ENCODE measurements at places on chromosomes 16 and 17.

DNA sequence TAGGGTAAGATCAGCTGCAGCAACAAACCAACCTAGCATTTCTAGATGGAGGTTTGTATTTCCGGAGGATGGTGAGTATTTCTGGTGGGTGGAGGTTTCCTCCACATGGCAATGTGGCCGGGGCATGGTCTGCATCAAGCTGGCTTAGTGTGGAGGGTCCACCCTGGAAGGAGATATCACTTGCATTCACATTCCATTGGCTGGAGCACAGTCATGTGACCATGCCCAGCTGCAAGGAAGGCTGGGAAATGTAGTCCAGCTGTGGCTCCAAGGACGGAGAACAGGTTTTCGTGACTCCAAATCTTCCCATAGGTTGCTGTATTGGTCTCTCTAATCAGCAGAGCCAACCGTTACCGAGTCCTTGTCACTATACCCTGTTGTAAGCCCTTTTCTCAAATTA, 68.7 kb downstream of the RAI1 start:
- DNase-seq, result peak; percentile 24

DNA sequence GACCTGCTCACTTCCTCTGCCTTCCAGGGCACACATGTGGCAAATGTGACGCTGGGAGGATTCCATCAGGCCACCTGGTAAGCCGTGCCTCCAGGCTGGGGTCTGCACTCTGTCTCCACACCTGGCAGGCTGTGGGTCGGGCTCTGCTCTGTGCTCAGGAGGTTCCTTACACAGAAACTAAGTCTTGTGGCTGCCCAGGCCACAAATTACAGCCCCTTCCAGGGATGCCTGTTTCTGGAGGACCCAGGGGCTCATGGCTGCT, 58.2 kb downstream of the RMI2 start:
- DNase-seq, result no peak

- DNase-seq, result no peak
Measured at GRCh38 chr16:49856672-49857330, 889 bp upstream of the ZNF423 start.

- no peak for DNase-seq
Measured at GRCh38 chr17:76940738-76941350, 72.6 kb downstream of the MGAT5B start.

DNA sequence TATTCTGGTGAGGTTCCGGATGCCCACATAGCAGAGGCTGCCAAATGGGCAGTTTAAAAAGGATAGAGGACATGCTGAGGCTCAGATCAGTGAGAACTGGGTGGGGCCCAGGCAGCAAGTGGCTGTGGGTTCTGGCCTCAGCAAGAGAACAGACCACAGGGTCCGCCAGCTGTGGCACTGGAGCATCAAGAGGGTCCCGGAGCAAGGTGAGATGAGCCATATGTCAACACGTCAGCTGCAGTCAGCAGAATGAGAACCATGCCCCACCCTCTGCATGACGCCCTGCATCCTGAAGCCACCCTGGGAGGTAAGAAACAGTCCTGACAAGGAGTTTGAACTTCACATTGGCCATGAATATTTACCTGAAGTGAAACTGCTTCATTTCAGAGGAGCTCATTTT, 20.1 kb upstream of the CCL5 start:
- DNase-seq, result no peak

- no peak for DNase-seq
Measured at GRCh38 chr16:81917375-81917774, 93.9 kb downstream of the SDR42E1 start.

DNA sequence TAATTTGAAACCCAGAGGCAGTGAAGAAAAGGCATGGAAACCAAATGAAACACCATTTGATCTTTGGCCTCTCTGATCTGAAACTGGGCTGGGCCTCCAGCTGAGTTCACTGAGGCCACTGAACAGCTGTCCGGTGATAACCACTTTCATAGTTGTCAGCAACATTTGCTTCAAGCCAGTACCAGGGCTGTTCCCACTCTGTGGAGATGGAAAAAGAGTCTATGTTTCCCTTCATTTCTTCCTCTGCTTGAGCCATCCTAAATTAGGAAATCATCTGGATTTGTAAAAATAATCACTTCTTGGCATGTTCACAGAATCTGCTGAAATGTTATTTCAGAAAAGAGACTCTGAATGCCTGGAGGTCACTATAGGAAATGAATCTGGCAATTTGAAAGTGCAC, 119.3 kb downstream of the STX8 start:
- DNase-seq, result no peak

DNA sequence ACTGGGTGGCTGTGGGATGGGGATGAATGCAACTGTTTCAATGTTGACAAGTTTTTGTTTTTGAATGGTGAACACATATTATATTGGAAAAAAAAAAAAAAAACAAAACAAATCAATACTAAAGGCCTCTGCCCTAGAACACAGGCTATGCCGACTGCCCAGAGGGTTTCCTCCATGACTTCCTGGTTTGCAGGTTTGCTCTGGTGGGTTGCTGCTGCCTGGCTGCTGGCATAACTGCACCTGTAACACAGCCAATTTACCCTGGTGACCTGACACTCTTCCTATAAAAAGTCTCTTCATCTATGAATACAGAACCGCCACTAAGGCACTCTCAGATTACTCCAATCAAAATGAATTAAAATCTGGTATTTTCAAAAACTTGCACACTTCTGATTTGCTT, 10.4 kb downstream of the GLYR1 start:
- DNase-seq, result no peak

DNA sequence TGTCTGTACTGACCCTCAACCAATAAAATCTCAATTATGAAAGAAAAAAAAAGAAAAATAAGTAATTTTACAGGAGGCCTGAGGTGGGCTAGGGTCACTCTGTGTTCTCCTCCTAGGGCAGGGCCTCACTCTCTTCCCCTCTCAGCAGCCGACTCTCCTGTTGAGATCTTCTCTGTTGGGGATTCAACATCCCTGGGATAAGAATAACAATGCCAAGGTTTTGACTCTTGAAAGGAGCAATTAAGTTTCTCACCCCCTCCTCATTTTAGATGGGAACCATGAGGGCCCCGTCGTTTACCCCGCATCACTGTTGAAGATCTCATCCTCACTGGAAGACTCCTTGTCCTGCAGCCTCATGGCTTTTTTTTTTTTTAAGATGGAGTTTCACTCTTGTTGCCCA, 21.5 kb upstream of the BRCA1 start:
- no peak for DNase-seq

- DNase-seq, result no peak
Measured at GRCh38 chr16:17259751-17260270, 210.9 kb downstream of the XYLT1 start.
